GM18507 (cell line): ENCODE measurements at places on chromosomes 7 and 10.

GRCh38 chr10:51743146-51743545 lies 43.8 kb upstream of the CSTF2T start:
- DNase-seq: no peak

- DNase-seq: no peak
Measured at GRCh38 chr7:37068902-37069301, 344.6 kb upstream of the AOAH start.

- DNase-seq: no peak
Measured at GRCh38 chr10:20502903-20503585, 394.1 kb downstream of the NEBL start.

GRCh38 chr10:80477813-80478212 lies 23.7 kb downstream of the TSPAN14 start:
- no peak for DNase-seq

DNA sequence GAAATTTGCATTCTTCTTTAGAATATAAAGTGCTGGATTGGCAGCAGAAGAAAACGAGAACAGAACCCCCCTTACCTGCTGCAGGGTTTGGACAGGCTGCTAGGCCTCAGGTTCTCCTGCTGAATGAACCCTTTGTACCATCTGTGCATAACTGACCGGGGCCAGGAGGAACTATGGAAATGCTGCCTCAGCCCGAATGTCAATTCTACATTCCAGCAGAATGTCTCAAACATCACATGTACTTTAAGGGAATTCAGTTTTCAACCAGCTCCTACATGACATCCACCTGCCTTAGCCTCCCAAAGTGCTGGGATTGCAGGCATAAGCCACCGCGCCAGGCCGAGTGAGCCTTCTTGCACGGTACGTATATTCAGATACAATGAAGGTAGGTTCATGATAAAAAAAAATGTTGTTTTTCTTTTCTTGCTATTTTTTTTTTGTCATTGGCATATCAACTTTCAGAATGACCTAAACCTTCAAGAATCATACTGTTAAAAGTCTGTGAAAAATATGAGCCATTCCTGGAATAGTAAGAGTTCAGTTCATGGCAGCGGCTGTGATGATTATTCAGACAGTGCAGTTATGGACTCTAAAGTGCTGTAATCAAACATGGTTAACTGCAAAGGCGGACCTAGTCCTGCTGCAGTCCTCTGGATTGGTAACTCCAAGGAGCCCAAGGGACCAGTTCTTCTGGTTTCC lies 84.4 kb upstream of the TNS3 start:
- no peak for DNase-seq

DNA sequence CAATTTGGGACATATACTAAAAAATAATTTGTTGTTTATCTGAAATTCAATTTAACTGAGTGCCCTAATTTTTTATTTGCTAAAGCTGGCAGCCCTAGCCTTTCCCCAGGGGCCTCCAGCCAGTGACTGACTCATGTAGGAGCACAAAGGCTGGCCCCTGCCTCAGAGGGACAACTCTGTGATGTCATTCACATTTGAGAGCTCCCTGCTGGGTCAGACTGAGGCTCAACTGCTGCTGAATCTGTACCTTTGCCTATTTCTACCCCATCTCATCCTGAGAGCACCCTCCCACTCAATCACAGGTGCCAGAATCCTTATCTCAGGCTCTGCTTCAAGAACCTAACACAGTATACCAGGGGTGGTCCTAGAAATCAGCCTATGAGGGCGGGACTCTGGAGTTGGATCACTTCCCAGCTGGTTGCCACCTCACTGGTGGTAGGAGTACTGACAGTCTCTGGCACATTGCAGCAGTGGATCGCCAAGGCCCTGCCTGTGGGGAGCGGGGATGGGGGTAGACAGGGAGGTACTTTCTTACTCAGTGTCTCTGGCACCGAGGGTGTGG lies 11.6 kb downstream of the GCK start:
- DNase-seq: no peak

DNA sequence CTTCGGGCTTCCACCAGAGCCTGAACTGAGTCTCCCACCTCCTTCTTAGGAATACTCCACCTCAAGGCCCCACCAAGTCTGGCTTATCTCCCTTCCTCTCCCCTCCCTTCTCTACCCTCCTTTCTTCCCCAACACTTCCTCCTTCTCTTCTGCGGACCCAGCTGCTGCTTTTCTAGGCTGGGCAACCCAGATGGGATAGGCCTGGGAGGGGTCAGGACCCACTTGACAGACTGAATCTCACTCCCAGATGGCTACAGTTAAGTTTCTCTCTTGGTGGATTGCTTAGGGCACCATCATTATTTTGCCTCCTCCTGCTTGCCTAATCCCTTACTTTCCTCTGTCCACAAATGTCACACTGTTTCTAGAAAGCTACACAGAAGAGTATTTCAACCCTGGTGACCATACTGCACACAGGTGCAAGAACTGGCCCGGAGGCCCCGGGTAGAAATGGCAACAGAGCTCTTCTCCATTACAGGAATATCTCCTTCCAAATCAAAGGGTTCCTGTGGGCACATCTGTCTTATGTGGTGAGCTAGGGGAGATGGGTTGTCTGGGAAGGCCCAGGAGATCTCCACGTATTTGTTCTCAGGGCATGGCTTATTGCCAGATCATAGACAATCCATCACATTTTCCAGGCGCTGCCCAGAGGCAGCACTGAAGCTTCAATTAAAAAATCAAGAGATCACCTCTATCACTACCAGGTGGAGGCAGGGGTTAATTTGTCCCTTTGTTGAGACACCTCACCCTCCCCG lies 5.1 kb upstream of the HOXA11 start:
- DNase-seq: no peak

DNA sequence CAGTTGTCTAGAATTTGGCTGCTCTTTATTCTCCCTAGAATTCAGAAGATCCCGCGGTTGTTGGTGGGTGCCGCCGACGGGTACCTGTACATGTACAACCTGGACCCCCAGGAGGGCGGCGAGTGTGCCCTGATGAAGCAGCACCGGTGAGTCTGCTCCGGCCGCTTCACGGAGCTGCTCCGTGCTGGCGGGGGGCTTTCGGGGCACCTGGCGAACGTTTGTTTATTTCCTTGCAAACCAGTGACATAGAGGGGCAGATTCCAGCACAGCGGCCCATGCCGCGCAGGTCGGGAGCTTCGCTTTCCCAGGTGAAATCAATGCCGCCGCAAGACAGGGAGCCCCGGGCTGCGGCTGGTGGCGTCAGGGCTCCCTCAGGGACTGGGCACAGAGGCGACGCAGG lies 38.0 kb downstream of the WIPI2 start:
- no peak for DNase-seq

GRCh38 chr7:23277359-23277989 lies 21.7 kb upstream of the MALSU1 start:
- peak; percentile 38 for DNase-seq

- DNase-seq: no peak
Measured at GRCh38 chr10:119761106-119761505, 35.3 kb downstream of the INPP5F start.

DNA sequence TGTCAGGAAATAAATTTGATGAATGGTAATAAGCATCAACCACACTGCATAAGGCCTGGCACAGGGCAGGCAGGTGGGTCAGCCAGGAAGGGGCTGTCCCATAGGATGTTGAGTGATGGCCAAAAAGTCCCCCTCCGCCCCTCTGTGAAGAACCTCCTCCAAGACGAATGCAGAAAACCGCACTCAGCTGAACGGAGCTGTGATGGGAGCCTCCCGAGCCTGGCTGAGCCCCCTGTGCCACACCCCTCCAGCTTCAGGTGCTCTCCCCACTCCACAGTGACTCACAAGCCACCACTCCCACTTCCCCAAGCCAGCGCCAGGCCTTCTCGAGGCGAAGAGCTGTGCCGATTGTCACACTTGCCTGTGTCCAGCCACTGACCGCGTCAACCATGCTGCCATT lies 184.2 kb downstream of the MAD1L1 start:
- no peak for DNase-seq

DNA sequence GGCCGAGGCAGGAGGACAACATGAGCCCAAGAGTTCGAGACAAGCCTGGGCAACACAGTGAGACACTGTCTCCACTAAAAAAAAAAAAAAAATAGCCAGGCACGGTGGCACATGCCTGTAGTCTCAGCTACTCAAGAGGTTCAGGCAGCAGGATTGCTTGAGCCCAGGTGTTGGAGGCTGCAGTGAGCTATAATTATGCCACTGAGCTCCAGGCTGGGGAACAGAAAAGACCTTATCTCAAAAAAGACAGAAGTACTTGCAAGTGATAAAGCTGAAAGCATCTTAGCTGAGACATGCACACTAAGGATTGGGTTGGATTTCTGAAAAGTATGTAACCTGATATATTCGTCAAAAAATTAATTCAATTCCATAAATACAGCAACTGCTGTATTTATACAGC lies 68.4 kb downstream of the PPP1R3C start:
- DNase-seq: no peak

- no peak for DNase-seq
Measured at GRCh38 chr7:81715984-81716588, 53.8 kb downstream of the HGF start.

DNA sequence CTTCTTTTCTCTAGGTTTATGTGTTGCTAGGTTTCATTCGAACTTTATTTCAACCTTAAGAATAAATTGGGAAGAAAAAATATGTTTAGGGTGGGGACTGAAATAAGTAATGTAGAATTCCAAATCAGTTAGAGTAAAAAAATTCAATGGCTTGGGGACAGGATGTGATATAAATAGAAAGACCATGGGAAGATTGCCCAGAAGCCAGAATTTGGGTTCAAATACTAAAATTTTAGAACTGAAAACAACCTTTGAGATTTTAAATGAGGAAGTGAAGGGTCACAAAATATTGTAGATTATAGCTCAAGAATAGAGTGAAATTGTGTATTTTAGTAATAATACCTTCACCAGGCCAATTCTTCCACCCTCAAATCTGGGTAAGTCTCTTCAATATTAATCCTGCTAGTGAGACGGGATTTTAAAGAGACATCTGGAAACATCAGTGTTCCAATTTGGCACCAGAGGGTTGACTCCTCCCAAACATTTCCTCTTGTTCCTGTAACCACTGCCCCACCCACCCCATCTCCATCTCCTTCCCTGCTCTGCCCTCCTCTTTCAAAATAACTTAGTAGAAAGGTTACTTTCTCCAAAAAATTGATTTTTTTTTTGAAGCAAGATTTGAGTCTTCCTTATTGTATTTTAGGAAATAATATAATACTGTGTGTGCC lies 51.3 kb upstream of the FAM3C start:
- no peak for DNase-seq

DNA sequence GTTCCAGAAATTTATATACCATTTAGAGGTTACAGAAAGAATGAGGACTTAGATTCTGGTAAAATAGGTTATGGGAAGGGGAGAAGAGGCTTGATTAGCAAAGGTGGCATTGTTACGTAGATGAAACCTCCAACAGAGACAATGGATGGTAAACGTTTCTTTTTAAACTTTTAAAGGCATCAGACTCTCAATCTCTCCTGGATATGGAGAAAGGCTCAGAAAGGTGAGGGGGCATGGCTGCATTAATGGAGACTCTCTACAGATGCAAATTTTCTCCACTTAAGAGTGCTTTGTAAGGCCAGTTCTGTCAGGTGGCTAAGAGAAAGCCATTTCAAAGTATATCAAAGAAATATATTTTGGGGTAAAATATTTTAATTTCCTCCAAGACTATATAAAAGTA lies 240.9 kb upstream of the PTER start:
- no peak for DNase-seq

GRCh38 chr7:17646253-17646956 lies 293.9 kb downstream of the SNX13 start:
- no peak for DNase-seq

- DNase-seq: no peak
Measured at GRCh38 chr10:114246679-114247305, 7.7 kb downstream of the VWA2 start.

DNA sequence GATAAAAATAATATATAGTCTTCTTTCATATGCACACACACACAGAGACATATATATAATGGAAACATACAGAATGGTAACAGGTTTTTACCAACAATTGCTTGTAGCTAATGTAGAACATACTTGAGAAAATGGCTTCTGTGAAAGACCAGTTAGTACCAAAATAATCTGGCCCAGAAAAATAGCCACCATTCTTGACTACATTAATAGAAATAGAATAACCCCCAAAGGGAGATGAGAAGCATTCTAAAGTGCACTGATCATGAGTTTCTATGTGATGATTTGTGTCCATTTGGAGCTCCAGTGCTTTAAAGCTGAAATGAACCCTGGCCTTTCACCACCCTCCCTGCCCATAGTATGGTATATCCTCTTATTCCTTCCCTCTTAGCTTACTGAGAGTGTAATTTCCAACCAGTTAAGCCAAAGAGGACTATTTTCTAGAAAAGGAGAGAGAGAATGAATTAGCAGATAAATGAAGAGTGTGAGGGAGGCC lies 22.9 kb upstream of the IFIT2 start:
- DNase-seq: no peak

GRCh38 chr10:43204943-43205671 lies 61.8 kb downstream of the RASGEF1A start:
- peak; percentile 40 for DNase-seq

GRCh38 chr7:130904792-130905191 lies 170.8 kb upstream of the KLF14 start:
- no peak for DNase-seq

DNA sequence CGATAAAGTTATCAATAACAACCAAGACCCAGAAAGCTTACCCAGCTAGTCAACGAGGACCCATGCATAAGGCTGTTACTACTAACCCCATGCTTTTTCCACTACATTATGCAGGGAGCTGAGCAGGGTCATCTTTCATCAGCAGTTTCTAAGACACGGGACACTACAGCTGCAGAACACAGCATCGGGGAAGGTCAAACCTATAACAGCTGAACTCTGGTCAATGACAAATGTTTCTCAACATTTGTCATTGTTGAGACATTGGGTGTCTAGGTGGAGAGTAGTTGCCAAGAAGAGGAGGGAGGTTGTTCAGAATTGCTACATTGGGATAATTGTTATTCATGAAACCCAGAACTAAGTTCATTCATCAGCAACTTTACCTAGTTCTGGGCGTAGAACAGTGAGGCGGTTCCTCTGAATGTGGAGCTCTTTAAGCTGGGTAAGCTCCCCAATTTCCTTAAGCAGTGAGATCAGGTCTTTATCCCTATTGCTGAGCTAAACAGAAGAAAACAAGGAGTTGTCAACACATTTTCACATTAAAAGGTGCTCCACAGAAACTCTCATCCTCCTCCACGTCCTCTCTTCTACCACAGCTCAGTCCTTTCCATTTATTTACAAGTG lies 105.6 kb downstream of the ZNF22 start:
- no peak for DNase-seq

DNA sequence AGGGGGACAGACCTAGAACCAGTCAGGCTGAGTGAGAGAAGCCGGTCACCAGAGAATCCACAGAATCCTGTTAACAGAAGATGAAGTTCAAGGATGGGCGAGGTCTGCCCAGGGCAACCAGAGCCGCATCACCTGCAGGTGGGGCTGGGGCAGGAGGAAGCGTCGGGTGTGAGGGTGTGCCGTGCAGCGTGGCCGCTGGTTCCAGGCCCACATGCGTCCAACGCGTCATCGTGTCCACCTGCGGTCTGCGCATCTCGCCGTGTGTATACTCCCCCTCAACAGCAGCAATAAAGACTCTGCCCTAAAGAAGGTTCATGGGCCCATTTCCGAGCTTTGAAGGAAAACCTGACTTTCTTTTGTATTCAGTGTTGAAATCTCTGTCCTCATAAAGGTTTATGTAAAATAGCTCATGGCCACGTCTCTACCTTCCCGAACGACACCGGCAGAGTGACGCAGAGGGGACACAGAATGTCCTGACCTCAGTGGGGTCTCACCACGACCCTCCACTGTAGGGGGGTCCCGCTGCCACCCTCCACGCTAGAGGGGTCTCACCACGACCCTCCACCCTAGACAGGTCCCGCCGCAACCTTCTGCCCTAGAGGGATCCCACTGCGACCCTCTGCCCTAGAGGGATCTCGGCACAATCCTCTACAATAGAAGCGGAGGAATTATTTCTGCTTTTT lies 446.9 kb downstream of the PTPRN2 start:
- no peak for DNase-seq
